Left renal pelvis (tissue), 4 donors: ENCODE measurements at places on chromosomes 12 and 14. TPM values are rescaled to one million over a fixed set of nuclear protein-coding genes. Genes with fewer than 3 reads are reported as not detected.

The TOMM20L gene
- polyA plus RNA-seq: 1.3 TPM

The C12orf50 gene
- polyA plus RNA-seq: 0.47 TPM

The SLC39A9 gene
- 92.0 TPM for polyA plus RNA-seq

The PRIMA1 gene
- polyA plus RNA-seq: 1.1 TPM

The RAD51B gene
- polyA plus RNA-seq: 11.3 TPM

The MMP17 gene
- polyA plus RNA-seq: 3.9 TPM

The SYCP3 gene
- 1.3 TPM for polyA plus RNA-seq

The MYH6 gene
- polyA plus RNA-seq: 0.16 TPM

The ESPL1 gene
- polyA plus RNA-seq: 8.1 TPM

The PROX2 gene
- polyA plus RNA-seq: 0.37 TPM

The GUCY2C gene
- polyA plus RNA-seq: 0.62 TPM

The RAPGEF3 gene
- polyA plus RNA-seq: 57.1 TPM

The GLIPR1L2 gene
- 2.9 TPM for polyA plus RNA-seq

The LMNTD1 gene
- not detected for polyA plus RNA-seq

The HVCN1 gene
- polyA plus RNA-seq: 11.2 TPM

The TAS2R50 gene
- not detected for polyA plus RNA-seq

The MYO1H gene
- 2.0 TPM for polyA plus RNA-seq

The ABCD2 gene
- 0.03 TPM for polyA plus RNA-seq
